D341Med (cell line): ENCODE measurements at places on chromosomes 16 and 17.

- DNase-seq: peak; percentile 94
Measured at GRCh38 chr17:82330322-82331239, 3.0 kb downstream of the SECTM1 start.

GRCh38 chr16:13781169-13781564 is 138.8 kb upstream of the ERCC4 start:
- no peak for DNase-seq

GRCh38 chr17:14359163-14360020 is 58.5 kb downstream of the HS3ST3B1 start:
- peak; percentile 47 for DNase-seq

- DNase-seq: no peak
Measured at GRCh38 chr16:29852654-29853053, 10.4 kb downstream of the CDIPT start.

GRCh38 chr16:83300326-83300725 is 507.5 kb upstream of the HSBP1 start:
- no peak for DNase-seq

DNA sequence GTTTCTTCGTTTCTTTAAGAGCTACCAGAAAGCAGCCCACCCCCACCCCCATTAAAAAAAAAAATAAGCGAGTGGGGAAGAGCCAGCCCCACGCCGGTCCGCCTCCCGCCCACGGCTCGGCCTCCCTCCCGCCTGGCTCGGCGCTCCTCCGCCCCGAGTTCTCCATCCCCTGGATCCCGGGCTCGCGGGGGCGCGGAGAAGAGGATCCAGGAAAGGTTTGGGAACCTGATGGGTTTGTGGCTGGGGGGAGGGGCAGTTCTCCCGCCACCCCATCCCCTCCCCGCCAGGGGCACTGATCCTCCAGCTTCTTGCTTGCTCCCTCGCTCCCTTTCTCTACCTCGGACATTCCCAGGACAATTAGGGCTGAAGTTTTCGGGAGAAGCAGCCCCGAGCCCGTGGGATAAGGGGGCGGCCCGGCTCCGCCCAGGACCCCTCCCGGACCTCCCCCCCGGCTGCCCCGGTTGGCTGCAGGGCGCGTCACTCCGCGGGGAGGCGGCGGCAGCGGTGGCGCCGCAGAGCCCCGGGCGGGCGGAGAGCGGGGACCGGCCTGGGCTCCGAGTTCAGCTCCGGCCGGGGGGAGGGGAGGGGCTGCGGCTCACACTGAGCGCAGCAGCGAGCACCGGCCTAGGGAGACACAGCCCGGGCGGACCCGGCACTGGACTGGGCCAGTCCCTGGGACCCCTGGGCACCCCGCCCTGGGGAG is 1.0 kb upstream of the SALL1 start:
- peak; percentile 81 for DNase-seq

- DNase-seq: peak; percentile 91
Measured at GRCh38 chr17:42979511-42980273, at the start of gene PTGES3L. Gene PTGES3L, minus strand, starts transcription at chr17:42980080. Its CDS starts 27 bp downstream, at chr17:42980053.

- no peak for DNase-seq
Measured at GRCh38 chr17:27952366-27952765, 59.2 kb upstream of the LYRM9 start.

GRCh38 chr17:48522031-48522653 is 8.7 kb downstream of the HOXB1 start:
- DNase-seq: no peak

DNA sequence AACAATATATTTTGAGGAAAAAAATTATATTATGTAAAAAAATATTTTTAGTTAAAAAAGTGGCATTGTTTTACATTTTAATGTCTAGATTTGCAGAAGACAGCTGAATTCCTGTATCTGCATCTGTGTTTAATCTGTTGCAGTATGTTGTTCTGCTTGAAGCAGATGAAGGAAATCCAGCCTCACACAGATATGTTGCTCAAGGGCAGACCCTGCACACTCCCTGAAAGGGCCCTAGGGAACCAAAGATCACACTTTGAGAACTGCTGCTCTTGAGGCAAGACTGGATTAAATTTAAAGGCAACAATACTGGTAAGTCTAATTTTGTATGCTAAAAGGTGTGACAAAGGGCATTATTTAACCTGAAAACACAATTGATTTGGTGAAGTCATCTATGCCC is 16.4 kb upstream of the SLC6A4 start:
- DNase-seq: no peak
